ENCODE measurements at places on chromosomes 4 and X.

DNA sequence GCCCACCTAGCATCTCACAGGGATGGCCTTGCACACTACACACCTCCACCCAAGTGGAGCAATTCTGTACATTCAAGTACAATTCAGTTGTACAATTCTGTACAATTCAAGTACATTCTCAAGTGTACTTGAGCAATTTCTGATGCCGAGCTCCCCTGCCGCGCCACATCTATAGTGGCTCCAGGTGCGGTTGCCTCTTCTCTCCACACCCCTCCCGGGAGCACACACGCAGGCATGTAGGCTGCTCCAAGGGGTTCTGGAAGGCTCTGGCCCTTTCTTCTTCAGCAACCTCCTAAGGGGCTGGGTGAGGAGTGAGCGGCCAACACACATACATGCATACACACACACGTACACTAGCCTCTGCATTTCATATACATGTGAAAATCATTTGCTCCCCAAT is 18.9 kb upstream of the DUSP9 start:
- DNase-seq: no peak

- no peak for DNase-seq
These were observed 131.5 kb downstream of the JADE1 start for GRCh38 chr4:128940971-128941370.

DNA sequence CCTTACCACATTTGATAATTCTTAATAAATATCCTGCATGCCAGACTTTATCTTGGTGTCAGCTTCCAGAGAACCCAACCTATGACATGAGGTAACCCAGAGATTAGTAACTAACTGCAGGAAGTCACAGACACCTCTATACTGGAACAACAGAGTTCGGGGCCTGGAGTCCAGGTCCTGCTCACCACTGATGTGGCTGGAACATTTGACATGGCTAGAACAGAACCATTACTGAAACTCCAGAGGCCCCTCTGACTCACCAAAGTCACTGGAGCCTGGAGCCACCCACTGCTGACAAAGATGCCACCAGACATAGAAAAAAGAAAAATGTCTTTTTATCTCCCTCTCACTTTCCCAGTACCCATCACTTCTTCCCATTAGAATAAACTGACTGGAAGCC is 403.7 kb downstream of the MID1IP1 start:
- no peak for DNase-seq

DNA sequence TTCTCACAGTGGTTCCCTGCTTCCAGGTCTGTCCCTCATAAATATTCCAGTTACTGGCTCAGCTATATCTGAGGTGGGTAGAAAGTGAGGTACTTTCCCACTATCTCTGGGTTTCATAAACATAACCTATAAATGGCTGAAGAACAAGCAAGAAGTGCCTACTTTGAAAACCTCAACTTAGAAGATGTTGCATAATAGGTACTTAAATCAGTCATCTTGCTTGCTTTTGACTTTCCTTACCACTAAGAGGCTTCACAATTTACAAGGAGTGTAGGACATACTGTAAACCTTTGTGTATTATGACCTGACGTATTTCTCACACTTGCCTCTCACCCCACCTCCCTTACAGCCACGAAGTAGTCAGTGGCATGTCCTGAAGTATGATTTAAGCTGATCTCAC is 145.9 kb downstream of the PCDH19 start:
- DNase-seq: no peak

DNA sequence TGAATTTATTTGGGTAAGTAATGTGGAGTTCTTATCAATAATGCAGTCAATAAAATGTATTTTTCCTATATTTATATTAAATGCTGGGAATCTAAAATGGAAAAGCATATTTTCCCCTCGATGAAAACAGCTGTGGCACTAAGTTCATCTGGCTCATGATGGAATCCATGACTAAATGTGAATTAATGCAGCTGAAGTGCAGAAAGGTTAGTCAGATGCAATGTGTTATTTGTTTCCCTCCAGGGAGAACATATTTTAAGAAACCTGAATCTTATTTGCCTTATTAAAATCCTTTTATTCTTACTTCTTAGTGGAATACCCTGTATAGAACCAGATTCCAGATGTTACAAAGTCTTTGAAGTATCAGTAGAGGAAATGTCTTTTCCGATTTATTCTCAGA is 247.9 kb downstream of the ARHGAP24 start:
- DNase-seq: no peak

DNA sequence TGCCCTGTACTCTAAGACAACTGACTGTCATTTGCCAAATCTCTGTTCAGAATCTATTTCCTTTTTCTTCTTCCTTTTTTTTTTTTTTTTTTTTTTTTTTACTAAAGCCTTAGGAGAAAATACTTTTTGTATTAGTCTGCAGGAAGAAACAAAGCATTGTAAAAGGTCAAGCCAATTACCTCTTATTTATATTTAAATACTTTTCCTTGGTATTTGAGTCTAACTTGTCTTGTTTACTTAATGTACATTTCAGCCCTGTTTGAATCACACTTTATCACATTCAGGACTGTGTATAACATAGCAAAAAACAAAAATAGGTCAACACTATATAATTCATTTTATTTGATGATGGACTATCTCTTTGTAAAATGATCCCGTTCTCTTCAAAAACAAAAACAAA is 262.2 kb downstream of the RPA4 start:
- DNase-seq: no peak

DNA sequence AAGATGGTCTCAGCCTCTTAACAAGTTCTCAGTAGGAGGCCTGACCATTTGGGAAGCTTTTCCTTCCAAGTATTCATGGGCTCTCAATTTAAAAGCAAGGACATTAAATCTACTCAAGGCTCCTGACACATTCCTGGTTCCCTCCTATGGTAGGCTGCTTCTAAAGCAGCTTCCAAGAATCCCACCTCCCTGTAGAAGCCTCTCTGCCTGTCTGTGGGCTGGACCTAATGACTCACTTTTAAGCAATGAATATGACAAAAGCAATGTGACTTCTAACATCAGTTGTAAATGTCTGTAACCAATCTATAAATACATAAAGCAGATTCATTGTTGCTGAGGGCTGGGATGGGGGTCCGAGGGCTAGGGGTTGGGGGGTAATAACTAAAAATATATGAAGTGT is 99.5 kb upstream of the FAM9B start:
- DNase-seq: no peak

All from smooth muscle cell of the brain vasculature (primary cell).